ENCODE measurements at places on chromosomes 6 and 20. TPM values are rescaled to one million over a fixed set of nuclear protein-coding genes. Genes with fewer than 3 reads are reported as not detected.

GRCh38 chr20:45835825-45836224 is 2.2 kb downstream of the SNX21 start:
- DNase-seq, result no peak

DNA sequence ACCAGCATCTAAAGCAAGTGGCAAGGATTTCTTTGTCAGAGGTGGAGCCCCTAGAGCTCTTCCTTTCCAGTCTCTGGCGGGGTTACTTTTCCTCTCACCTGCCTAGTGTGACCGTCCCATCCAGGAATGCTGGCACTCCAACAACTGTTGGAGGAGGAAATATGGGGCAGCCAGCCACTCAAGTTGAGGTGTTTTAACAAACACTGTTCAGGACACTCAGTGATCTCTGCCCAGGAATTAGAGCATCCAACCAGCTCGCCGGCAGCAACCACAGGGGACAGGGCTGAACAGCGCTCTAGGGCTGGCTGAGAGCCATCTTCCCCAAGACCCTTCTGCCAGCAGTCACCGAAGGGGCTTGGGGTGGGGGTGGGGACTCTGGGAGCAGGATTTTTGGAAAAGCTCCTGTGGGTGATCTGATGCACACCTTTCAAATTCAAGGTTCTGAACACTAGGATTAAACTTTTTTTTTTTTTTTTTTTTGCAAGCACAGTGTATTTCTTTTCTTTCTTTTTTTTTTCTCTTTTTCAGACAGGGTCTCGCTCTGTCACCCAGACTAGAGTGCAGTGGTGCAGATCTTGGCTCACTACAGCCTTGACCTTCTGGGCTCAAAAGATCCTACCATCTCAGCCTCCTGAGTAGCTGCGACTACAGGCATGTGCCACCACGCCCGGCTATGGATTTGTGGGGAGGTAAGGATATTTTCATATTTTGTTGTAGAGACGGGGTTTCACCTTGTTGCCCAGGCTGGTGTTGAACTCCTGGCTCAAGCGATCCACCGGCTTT is 28.4 kb upstream of the KCNK16 start:
- no peak for DNase-seq

DNA sequence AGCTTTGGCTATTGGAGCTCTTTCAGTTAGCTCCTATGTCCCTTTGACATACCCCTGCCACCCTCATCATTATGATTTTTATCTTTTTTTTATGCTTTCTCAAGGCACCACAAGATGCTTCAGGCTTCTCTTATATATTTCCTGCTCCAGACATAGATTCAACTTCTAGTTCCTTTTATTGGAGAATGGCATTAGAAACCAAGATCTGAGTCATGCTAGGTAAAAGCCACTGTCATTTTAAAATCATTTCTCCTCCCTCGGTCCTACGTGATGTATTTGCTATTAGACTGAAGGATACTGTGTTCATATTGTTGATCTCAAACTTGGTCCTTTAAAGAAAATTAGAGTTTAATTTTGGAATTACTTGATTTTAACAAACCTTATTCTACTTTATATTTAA is 8.3 kb downstream of the TENT5A start:
- DNase-seq, result no peak

- DNase-seq, result no peak
These were observed 151.9 kb upstream of the SLC22A16 start for GRCh38 chr6:110628330-110628729.

DNA sequence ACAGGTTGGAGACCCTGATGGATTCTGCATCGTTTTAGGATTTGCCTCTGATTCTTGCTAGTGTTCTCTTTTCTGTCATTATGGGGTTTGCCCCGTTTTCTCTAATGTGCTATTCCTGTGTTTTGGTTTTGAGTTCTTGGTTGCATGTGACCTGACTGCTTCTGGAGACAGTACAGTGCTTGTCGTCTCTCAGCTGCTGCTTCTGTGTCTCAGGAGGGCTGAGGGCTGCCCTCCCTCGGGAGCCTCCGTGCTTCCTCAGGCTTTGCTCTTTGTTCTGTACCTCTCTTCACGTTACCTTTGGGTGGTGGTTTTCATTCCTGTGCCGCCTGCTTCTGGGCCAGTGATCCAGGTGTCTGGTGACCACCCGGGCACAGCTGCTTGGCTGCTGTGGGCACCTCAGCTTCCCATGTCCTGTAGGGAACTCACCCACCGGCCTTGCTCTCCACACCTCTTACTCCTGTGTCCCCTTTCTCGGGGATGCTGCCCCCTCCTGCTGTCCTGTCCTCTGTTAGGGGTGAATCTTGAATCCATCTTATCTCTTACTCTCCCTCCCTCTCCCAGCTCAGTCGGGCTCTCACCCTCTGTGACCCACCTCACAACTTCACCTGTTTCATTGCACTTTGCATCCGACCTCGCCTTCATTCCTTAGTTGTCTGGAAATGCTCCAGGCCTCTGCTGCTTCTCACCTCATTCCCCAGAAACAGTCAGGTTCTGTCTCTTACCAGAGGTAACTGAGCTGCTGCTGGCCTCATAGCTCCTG is 33.2 kb downstream of the PANK2 start:
- no peak for DNase-seq

The DZANK1 gene
- 2.0 TPM for total RNA-seq

DNA sequence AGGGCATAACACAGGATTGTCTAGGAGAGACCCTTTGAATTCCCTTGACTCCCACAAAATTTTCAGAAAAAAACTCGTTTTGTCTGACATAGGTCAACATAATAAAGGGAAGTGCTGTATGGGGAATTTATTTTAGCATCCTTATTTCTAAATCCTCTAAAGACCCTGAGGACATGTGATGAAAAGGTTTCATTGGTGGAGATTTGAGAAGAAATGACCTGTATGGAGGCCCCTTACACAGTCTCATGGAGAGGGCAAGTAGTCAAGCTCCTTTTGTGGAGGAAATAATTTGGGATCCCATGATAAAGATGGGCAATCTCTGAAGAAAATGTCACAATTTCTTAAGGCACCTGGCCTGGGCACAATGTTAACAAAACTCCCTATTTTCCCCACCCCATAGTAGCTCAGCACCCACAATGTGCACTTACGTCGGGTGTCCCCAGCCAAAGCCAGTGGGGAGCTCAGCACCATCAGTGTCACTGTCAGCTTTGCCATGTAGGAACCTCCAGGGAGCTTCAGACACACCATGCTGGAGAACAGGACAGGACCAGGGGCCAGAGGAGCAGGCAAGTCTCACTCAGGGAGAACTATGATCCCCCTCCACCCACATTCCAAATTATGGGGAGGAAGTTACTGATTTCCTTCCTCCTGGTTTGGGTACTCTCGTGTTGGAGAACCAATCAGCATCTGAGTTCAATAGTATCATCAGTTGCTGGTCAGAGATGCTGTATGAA is at the start of gene HLA-DRB5:
TSS of gene HLA-DRB5 (minus strand) at position 591 of the 734 bp plus-strand sequence. CDS start at position 528, 63 bp downstream.
- DNase-seq, result no peak

DNA sequence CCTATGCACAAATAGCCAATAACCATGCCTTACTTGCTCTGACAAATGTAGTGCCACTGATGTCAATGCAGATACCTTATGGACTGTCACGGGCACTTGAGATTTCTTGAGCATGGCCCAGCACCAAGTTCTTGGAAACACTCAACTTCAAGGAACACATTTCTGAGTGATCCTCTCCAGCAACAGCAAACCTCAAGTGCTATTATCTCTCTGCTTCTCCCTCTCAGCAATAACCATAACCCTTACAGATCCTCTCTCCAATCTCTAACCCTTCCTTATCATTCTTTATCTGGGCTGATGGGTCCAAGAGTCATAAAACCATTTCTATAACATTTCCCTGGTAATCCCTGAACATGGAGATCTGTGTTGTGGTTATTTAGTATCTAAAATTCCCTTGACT is 266.9 kb upstream of the STXBP5 start:
- no peak for DNase-seq

- DNase-seq, result no peak
These were observed 22.3 kb downstream of the PPP1R16B start for GRCh38 chr20:38827770-38828281.

DNA sequence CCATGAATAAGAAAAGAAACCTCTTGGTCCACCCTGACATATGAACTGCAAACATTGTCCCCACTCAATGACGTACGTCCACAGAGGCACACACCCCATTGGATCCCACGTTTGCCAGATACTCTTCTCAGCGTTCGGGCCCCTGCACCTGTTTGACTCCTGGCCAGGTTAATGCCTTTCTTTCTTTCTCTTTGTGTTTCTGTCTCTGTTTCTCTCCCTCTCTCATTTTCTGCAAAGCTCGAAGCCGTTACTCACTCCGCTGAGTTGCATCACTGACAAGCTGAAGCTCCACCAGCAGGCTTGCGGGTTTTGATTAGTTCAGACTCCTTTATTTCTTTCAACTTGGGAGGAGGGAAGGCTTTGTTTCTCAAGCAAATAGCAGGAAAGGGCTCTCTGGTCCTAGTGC is 135.5 kb upstream of the SUPT3H start:
- no peak for DNase-seq

DNA sequence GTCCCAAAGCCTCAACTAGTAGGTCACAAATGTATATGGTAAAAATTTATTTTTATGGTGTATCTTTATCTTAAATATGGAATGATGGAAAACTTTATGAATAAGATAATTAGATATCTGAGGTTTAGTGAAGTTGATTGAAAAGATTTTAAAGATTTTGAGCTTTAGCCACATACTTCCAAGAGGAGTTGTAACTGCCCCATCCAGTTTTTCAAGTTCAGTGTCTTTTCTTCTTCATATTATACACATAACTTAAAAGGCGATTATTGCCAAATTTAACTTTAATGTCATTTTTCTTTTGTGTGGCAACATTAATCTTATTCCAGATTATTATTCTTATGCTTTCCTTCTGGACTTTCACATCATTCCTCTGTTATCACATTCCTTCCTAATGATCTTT is 266.4 kb downstream of the TINAG start:
- DNase-seq, result no peak

The HLA-DPA1 gene
- total RNA-seq, result 354 TPM

The FRK gene
- 8.5 TPM for total RNA-seq

GRCh38 chr6:39471954-39472659 is 149.6 kb upstream of the KCNK16 start:
- DNase-seq, result no peak

DNA sequence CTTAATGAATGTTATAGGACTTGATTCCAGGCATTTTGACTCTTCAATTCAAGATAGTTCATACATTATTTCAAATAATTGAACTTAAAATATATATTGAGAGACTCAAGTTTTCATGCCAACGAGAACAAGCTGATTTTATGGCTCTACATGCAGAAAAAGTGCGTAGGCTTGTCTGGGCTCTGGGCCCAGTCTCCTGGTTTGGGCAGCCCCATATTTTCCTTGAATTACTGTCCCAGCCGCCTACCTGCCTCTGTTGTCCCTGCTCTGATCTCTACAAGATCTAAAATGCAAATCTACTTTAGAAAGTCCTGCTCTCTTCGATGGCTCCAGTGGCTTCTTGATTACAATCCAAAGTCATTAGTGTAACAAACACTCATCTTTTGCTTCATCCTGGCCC is 537.4 kb upstream of the CHD6 start:
- no peak for DNase-seq

GRCh38 chr20:42483730-42484303 is 705.9 kb downstream of the PTPRT start:
- DNase-seq, result no peak

DNA sequence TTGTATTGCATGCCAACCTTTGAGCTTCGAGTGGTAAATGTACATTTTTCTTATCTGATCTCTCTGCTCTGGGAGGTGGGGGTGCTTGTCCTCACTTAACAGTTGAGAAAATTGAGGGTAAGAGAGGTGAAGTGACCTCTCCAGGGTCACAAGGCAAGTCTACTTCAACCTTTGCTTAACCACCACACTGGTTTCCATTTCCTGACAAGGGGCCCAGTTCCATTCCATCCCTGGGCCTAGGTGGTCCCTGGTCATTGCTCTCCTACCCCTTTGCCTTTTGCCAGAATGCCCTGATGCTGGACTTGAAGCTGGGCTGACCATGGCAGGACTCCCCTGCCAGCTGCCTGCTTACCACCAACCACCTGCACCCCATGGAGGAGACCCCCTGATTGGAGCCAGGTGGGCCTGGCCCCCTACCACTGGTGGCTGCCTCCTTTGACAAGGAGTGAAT is 9.9 kb upstream of the BPIFB3 start:
- DNase-seq, result no peak

DNA sequence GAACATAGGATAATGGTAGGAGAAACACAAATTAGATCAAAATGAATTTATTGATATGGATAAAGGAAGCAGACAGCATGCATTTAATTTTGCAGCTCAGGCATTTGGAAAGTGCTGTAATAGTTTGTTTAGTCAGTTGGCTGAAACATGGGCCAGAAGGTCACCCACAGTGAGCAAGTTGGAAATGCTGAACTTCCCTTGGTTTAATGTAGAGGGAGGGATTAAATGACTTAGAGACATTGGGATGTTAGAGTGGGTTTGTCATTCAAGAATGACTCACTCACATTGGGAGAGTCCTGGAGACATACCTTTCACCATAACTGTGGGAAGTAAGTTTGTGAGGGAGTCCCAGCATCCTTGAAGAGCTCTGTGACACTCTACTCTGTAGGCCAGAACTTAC is 231.5 kb upstream of the PLCB4 start:
- no peak for DNase-seq

The ZNF391 gene
- 5.6 TPM for total RNA-seq

DNA sequence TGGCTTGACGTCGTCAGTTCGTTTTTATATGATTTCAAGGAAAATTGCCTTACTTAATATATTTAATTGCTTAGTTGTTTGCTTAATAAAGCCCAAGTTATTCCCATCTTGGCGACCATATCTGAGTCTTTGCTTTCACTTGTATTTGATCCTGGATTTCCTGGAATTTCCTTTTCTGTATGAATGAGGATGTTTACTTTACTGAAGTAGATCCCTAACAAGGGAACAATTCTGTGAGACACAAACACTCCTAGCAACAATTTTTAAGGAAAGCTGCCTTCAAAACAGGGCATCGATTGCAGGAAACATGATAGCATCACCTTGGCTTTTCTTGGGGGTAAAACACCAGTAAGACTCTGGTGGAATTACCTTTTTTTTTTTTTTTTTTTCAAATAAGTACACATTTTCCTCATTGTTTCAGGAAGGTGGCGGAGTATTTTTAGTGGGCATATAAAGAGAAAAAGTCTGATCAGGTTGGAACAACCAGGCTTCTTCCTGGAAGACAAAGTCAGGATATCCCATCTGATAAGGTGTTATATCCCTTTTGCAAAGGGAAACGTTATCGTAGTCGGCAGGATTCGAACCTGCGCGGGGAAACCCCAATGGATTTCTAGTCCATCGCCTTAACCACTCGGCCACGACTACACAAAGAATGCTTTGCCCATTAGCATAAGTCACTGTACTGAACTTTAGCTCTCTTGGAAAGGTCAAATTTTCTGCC is 68.5 kb upstream of the ZNF184 start:
- no peak for DNase-seq

The C6orf141 gene
- total RNA-seq, result 10.0 TPM

The MED20 gene
- total RNA-seq, result 19.7 TPM

DNA sequence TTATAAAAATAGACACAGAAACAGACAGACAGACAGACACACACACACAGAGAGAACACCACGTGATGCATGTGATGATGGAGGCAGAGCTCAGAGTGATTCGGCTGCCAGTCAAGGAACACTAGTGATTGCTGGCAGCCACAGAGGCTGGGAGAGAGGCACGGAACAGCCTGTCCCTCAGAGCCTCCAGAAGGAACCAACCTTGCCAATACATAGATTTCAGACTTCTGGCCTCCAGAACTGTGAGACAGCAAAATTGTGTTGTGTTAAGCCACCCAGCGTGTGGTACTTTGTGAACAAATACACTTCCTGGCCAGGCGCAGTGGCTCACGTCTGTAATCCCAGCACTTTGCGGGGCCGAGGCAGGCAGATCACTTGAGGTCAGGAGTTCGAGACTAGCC is 9.5 kb upstream of the PARD6B start:
- DNase-seq, result no peak

- DNase-seq, result no peak
These were observed 274.5 kb upstream of the RNF24 start for GRCh38 chr20:4289875-4290274.

The EPHA7 gene
- total RNA-seq, result 0.09 TPM
